ENCODE measurements at places on chromosomes 2 and 18. TPM values are rescaled to one million over a fixed set of nuclear protein-coding genes. Genes with fewer than 3 reads are reported as not detected.

Gene PKP4
- 17.7 TPM for total RNA-seq

Gene TRIM43
- not detected for total RNA-seq

Gene CDK15
- not detected for total RNA-seq

Gene IL18R1
- total RNA-seq, result 19.3 TPM

Gene AOX1
- total RNA-seq, result 1.0 TPM

Gene SGPP2
- total RNA-seq, result 13.2 TPM

Gene THAP4
- 58.6 TPM for total RNA-seq

Gene GPR39
- total RNA-seq, result not detected

DNA sequence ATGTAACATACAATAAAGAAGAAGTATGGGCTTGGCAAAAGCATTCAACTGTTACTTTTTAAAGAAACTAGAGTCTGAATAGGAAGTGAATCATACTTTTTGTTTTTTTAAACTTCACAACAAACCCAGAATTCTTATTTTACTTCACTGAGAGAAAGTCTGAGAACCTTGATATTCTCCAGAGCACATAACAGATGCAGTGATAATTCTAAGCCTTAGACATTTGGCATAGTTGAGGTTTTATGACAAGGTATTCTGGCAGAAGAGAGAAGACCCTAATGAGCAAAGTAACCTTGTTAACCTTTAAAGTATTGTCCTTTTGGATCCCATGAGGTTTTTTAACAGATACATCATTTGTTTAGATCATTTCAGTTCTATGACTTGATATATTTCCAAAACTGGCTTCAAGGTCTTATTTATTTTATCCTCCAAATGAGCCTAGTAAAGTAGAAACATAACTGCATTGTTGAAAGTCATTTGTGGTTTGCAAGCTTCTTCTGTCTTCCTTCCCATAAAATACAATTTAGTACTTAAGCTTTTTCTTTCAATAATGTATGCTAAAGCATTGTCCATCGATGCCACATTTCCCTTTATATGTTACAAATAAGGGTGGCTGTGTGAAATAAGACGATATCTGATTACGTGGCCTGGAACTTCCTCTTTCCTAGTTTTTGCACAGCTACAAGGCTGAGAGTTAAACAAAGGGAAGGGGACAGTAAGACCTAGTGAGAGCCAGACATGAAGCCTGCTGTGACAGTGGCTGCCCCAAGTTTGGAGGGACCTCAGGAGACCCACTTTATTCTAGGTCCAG, 86.1 kb upstream of the ITPRID2 start:
- no peak for DNase-seq

DNA sequence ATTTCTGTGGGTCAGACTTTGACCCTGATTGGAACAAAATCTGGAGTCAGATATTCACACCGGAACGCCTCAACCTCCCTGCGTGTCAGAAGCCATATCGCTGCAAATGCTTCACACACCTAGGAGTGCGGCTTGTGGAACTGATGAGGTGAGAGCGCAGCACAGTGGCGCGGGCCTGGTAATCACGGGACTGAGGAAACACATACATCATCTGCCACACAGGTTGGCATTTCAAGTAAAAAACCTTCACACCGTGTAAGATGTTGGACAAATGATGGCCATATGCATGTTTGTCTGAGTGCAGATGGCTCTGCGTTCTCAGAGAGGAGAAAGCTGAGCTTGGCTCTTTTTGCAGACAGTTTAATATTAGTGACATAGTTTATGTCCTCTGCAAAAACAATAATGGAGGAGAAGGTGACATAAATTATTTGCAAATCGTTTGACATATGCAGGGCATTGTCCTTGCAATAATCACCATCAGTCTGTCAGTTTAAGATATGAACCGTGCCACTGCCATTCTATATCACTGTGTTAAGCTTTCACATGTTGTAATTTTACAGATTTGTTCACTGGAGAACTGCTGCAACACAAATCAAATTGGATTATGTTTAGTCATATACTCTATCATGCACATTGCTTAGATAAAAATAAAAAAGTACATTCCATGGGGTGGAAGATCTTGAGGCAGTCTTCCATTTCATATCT, 101.4 kb downstream of the MTX2 start:
- no peak for DNase-seq

GRCh38 chr2:170361090-170361936, 183.4 kb downstream of the MYO3B start:
- peak; percentile 23 for DNase-seq

GRCh38 chr2:113707106-113707505, 49.3 kb downstream of the SLC35F5 start:
- no peak for DNase-seq

DNA sequence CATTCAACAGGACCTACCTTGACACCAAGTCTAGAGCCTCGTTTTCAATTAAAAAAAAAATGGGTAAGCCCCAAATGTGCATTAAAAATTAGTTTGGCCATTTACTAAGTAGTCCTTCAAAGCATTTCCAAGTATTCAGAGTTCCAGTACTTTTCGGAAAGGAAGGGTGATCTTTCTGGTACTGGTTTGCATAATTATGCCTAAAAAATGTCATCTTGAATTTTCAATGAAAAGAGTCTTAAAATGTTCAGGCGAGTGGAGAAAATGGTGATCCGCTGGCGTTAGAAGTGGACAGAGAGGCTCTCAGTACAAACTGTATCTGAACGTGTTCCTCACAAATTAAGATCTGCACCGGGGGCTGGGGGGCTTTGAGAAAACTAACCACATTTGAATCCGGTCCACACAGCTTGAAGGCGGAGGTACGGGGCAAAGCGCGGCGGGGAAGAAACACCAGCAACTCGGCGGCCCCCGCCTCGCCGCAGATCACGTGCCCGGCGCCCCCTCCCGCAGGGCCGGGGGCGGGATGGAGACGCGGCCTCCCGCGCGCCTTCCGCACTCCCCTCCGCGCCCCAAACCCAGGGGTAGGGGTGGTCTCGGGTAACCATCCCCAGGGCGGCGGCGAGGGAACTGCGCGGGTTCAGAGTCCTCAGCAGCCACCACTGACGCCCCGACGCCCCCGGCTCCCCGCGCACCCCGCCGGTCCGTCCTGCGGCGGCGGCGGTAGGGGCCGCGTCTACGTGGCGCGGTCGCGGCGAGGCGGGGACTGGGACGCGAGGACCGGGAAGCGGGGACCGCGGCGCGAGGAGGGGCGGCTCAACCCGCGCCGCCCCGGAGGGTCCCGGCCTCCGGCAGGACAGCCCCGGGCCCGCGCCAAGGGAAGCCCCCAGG, 564 bp downstream of the LPIN2 start:
- DNase-seq, result peak; percentile 40

GRCh38 chr2:239278361-239278760, 122.5 kb downstream of the HDAC4 start:
- no peak for DNase-seq

DNA sequence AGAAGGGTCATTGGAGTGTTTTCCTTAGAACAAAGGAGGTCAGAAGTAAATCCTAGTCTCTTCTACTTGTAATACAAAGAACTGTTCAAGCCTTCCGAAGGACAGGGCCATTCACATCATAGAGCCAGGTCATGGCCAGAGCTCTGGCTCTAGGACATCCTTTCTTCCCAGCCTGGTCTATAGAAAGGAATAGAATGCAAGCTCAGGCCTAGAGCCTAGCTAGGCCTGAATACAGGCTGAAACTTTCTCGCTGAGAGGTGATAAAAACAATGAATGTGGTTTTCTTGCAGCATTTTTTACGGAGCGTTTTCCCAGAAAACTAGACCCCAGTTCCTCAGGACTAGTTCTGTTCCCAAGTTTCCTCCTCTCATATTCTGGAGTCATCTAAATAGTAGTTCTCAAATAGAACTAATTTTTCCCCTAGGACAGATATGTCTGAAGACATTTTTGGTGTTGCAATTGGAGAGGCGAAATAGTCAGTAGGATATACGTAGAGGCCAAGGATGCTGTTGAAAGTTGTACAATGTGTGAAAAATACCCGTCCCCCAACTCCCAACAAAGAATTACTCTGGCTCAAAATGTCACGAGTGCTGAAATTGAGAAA, 6.8 kb downstream of the UGT1A6 start:
- no peak for DNase-seq

- no peak for DNase-seq
Measured at GRCh38 chr2:1707771-1708418, 36.4 kb downstream of the PXDN start.

DNA sequence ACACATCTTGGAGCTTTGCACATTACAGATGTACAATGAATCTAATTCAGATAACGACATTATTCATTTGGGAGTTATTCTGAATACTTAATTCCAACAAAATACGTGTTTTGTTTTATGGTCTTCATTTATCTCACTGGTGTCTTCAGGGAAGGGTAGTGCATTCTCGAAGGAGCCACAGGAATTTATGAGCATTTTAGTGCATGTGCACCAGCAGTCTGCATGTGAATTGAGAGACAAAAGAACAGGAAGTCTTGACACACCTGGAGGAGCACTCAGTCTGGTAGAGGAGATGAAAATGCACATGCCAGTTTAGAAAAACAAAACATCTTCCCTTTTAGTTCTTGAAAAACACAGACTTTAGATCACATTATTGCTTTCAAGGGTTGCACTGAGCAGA, 228.7 kb downstream of the LRATD1 start:
- no peak for DNase-seq

DNA sequence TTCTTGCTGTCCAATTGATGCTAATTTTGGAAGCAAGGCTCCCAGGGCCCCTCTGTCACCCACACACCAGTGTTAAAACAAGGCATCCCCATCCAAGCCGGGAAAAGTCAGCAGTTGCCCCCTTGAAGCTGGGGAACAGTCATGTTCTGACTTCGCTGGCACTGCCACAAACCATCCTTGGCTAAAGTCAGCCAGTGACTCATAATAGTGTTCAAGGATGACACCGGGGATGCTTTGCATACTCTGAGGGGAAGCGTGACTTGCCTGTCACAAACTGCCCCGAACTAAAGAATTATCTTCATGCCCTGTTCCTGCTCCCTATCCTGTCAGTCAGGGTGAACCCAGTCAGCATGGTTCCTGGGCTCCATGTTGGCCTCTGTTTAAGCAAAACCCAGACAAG, 37.0 kb downstream of the TGFA start:
- DNase-seq, result no peak

- DNase-seq, result no peak
Measured at GRCh38 chr2:138948070-138948539, 167.9 kb upstream of the NXPH2 start.

GRCh38 chr2:202429164-202429980, 53.2 kb downstream of the BMPR2 start:
- DNase-seq, result no peak

GRCh38 chr18:5729983-5730699, 165.2 kb downstream of the TMEM200C start:
- DNase-seq, result no peak

DNA sequence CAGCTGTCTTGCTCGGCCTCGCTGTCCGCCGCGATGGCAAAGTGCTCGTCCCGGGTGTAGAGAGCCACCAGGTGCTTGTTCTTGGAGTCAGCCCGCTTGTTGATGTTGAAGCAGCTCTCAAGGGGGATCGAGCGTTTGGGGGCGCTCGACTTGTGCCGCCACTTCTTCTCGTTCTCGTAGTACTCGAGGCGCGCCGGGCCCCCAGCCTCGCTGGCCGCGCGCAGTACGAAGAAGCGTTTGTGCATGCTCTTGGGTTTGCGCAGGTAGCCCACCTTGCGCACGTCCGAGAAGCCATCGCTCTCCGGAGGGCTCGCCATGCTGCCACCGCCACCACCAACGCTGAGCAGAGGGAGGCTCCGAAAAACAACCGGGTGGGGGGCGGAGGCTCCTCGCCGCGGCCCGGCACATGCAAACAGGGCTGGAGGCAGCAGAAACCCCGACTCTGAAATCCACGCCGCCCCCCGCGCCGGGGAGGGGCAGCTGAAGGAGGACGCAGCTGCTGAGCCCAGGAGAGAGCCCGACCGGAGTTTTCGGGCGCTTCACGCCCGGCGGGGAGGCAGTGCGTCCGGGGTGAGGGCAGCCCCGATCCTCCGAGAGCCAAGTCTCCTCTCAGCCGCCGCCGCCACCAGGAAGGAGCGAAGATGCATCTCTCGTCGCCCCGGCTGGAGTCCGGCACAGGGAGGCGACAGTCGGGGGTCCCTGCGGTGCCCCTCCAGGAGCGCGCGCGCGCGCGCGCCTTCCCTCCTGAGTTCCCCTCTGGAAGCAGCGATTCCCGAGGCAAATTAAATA, 1.0 kb downstream of the IRS1 start:
- peak; percentile 45 for DNase-seq

DNA sequence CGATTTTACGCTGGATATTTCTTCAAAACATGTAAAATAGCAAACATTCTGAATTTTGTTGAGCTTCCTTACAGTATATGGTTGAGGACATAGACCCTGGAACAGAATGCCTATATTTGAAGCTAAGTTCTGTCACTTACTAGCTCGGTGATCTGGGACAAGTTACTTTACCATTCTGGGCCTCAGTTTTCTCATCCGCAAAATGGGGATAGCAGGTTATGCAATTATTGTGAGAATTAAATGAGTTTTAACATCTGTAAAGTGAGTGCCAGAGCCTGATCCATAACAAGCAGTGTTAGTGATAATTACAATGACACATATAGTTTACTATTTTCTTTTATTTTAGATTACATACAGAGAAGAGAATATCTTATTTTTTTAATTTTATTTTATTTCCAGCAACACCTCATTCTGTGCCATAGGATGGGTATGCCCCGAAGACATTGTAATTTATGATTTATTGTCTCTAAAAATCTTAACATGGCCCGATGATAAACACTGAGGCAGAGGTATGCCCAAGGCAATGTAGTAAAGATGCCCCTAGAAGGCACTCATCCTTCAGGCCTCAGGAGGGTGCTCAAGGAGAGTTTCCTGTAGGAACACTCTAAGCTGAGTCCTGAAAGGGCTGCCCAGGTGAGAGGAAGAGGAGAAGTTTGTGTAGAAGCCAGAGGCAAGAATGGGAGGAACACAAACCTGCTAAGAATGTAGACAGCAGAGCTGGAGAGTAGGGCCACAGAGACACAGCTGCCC, 250.9 kb downstream of the BCL11A start:
- no peak for DNase-seq

GRCh38 chr2:6054161-6054671, 362.0 kb downstream of the SOX11 start:
- no peak for DNase-seq

GRCh38 chr2:179264368-179265081, at the start of gene SESTD1:
TSS of gene SESTD1 (minus strand) at chr2:179264832. CDS start at chr2:179191841, 72,991 bp downstream.
- DNase-seq, result peak; percentile 48

DNA sequence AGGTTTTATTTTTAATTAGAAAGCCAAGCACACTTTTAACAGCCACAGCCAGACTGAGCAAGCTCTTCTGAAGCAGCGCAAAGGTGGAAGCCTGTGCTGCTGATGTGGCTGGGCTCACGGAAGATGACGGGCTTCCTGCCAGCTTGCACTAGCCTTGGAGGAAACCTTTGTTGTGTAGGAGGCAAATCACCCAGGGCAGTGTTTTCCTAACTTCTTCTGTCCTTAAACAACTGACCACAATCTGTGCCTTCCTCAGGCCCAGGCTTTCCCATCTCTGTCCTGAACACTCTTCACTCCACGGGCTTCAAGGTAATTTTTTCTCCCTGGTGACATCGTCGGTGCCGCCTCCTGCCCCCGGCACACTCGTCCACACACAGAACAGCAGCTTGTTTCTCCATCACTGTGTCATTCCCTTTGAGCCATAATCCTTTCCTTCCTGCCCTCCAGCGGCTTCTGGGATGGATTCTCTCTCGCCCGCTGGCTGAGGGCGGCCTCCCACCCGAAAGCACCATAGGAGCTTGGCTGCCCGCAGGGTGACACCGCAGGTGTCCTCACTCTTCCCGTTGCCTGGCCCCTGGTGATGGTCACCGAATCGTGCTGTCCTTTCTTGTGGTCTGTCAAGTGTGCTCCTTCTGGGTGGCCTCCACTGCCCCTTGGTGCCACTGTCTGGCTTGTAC, 31.1 kb upstream of the INHBB start:
- no peak for DNase-seq
